ENCODE measurements at places on chromosomes 5 and 9.

GRCh38 chr5:166961028-166961427, 1330.4 kb upstream of the WWC1 start:
- DNase-seq: no peak

GRCh38 chr5:140588311-140589070, 23.9 kb downstream of the SLC35A4 start:
- DNase-seq: no peak

GRCh38 chr5:1107167-1108022, 4.5 kb downstream of the SLC12A7 start:
- no peak for DNase-seq

- peak; percentile 54 for DNase-seq
Measured at GRCh38 chr9:109469646-109470358, 28.3 kb downstream of the PTPN3 start.

- DNase-seq: no peak
Measured at GRCh38 chr5:53733853-53734252, 173.4 kb downstream of the NDUFS4 start.

DNA sequence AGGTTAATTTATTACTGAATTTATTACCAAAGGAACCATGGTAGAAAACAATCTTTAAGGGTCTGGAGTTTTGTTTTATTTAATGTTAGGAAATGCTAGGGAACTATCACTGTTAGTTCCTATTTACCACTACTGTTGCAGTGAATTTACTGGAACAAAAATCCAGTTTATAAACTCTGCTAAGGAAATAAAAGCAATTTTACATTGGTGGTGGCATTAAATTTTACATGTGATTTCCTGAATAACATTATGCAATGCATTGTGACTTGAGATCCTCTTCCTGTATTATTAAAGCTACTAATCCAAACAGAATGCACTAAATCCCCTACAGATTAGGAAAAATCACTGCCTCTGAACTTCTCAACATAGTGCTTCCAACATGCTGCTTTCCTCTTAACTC, 599.5 kb upstream of the PTGER4 start:
- DNase-seq: no peak

DNA sequence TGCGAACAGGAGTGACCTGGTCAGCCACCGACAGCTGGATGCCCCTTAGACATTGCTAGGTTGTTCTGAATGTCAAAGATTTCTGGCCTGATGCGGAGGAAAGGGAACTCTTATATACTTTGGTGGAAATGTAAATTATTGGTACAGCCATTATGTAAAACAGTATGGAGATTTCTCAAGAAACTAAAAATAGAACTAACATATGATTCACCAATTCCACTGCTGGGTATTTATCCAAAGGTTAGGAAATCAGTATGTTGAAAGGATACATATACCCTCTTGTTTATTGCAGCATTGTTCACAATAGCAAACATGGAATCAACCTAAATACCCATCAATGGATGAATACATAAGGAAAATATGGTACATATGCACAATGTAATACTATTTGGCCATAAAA, 31.8 kb downstream of the DMRT3 start:
- DNase-seq: no peak

GRCh38 chr9:124292696-124293593, 35.2 kb downstream of the NEK6 start:
- DNase-seq: no peak

GRCh38 chr5:122774519-122774860, 390 bp upstream of the SNX2 start:
- no peak for DNase-seq

- DNase-seq: no peak
Measured at GRCh38 chr5:89471541-89471940, 588.6 kb upstream of the MEF2C start.

GRCh38 chr9:70586476-70586875, 172.0 kb upstream of the KLF9 start:
- no peak for DNase-seq

DNA sequence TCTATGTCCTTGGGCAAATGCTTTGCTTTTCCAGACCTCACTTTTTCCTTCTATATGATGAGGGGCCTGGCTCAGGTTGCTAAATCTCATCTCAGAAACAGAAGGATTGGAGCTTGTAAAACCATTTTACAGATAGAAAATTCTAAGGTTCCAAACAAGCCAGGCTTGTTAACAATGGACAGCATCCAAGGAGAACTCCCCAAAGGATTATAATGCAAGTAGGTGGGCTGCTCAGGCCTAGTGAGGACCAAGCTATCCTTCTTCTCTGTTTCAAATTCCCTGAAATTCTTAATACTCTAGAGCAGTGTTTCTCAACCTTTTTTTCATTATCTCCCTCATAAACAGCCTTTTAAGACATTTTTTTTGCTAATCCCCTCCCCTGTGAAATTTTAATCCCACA, 269.8 kb downstream of the TMEM38B start:
- no peak for DNase-seq

- DNase-seq: peak; percentile 32
Measured at GRCh38 chr9:128124873-128125579, 2.5 kb downstream of the PTGES2 start.

GRCh38 chr9:12674961-12675360, 18.2 kb upstream of the TYRP1 start:
- no peak for DNase-seq

GRCh38 chr5:116415989-116416388, 158.6 kb downstream of the SEMA6A start:
- DNase-seq: no peak

- peak; percentile 61 for DNase-seq
Measured at GRCh38 chr9:136978073-136978864, 965 bp downstream of the PTGDS start.

DNA sequence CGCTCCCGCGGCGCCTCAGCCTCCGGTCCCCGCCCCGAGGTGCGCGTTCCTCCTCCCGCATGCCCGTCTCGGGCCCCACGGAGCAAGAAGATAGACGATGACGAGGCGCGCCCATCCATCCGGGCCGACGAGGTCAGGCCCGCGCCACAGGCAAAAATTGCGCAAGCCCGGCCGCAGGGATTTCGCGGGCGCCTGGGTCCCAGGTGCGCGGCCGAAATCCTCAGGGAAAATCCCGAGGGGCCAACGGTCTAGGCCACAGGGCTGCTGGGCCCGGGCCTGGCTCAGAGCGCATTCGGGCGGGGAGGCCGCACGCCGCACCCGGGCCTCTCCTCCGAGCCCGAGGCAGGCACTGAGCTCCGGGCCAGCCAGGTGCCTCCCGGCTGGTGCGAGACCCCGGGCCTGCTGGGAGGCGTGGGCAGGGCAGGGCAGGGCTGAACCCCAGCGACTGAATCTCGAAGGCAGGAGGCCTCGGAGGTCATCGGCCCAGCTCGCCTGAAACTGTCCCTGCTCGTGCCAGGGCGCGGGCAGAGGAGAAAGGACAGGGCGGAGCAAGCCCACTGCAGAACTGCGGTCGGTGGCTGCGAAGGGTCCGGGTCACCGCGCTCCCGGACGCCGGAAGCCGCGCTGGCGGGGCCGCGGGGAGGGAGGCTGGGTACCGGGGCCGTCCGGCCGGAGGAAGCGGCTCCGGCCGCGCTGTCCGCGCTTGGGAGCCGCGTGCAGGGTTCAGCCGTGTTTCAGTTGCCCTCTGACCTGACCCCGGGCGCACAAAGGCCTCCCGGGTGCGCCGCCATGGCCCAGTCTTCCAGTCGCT, 66.8 kb downstream of the FOXD1 start:
- DNase-seq: no peak
